ENCODE measurements at places on chromosomes 1 and 21.

- DNase-seq, result no peak
Measured at GRCh38 chr1:919271-919872, 4.4 kb upstream of the SAMD11 start.

DNA sequence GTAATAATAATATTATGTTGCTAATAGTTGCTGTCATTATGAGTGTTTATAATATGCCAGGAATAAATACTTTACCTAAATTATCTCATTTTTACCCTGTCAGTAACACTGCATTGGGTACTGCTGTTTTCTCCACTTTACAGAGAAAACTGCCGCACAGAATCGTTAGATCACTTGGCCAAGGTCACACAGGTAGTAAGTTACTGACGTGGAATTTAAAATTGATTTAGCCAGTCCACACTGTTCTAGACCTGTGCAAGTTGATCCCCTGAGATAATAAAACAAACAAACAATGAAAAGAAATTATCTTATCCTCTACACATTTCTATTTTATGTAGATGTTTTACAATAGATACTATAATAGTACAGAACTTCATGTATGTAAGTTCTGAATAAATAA lies 174.1 kb downstream of the ROR1 start:
- no peak for DNase-seq

DNA sequence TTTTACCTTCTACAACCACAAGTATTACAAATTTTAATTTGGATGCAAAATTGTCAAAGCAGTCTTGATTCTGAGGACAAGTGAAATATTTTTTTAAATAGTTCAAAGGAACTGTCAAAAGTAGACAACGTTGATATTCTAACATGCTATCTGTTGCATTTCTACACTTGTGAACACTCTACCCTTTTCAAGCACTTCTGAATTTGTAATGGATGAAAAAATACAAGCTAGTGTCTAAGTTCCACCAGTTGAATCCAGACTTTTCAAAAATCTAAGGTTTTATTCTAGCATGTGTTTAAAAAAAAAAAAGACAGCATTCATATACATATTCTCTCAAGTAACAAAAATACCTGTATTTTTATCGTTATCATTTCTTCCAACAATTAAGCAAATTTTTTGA lies 2.1 kb downstream of the ARID4B start:
- no peak for DNase-seq

DNA sequence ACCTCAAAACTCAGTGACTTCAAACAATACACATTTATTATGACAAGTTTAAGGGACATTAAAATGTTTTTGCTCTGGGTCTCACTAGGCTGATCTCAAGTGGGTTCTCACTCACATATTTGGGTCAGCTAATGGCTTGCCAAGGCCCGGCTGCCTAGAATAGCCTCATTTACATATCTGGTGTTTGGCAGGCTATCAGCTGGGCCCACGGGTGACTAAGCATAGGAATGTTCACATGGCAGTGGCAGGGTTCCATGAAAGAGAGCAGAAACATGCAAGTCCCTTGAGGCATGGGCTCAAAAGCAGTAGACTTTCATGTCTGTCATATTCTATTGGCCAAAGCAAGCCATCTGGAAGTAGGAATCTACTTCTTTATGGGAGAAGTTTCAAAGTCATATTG lies 492.6 kb downstream of the KCNT2 start:
- peak; percentile 20 for DNase-seq

- DNase-seq, result no peak
Measured at GRCh38 chr1:40059338-40059959, 18.9 kb downstream of the CAP1 start.

DNA sequence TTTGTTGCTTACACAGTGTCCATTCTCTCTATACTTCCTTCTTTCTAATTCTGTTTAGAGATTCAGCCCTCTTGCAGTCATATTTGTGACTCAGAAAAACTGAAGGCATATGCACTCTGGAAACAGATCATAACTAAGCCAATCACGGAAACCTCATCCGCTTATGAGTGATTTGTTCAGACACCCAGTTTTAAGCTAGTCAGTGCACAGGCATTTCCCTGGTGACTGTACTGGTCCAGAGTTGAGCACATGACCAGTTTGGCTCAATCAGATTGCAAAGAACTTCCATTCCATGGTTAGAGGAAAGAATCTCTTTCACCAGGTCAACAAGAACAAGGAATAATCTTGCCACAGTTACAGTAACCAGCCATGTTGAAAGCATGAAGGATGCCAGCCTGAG lies 69.2 kb upstream of the SGIP1 start:
- no peak for DNase-seq

GRCh38 chr1:71650119-71650518 lies 569.3 kb upstream of the ZRANB2 start:
- peak; percentile 14 for DNase-seq

- DNase-seq, result no peak
Measured at GRCh38 chr1:168752171-168752832, 23.3 kb upstream of the DPT start.

DNA sequence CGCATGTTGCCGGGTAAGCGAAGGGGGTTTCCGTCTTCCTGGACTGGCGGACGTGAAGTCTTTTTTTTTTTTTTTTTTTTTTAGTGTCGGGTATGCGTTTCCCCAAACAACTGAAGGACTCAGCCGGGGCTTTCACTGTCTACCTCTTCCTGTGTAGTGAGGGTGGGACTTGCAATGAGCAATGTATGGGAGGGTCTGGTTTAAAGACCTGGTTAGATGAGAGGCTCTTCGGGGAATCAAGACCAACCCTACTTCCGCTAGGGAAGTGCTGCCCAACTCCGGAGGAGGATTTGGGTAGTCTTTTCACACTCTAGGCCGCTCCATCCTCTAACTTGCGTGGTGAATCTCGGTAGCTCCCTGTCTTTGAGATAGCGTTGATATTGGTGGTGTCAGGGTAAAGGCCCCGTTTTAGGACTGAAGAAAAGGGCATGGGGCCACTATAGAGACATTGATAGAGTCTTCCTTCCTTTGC lies 754 bp downstream of the PRRC2C start:
- peak; percentile 56 for DNase-seq

DNA sequence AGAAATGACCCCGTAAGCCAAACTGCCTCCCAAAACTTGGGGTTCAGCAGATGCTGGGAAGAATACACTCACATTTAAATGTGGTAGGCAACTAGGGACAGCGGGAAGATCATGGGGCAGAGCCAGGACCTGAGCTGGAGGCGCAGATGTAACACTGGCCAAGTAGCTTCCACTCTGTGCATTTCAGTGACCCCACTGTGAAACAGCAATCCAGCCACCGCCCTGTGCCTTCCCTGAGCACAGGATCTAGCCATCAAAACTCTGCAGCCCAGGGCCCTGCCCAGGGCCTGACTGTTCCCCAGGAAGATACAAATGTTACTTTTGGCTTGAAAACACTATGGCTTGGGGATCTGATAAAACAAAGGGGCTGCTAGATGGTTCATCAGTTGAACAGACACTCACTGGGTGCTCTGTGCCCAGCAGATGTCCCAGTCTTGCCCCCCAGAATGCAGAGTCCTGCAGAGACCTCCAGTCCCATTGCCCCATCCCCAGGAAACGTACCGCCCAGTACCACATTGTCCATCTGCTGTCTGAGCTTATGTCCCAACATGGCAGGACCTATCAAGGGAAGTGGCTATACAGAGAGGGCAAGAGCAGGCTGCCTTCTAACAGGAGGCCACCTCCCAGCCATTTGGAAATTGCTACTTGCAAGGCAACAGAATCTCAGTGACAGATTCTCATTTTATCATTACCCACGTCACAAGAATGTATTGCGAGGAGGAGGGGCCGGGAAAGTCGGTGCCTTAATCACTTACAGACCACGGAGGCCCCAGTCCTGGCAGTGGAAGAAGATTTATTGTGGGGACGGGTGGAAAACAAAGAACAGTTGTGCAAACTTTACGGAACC lies 124.0 kb downstream of the DMRTB1 start:
- DNase-seq, result no peak

DNA sequence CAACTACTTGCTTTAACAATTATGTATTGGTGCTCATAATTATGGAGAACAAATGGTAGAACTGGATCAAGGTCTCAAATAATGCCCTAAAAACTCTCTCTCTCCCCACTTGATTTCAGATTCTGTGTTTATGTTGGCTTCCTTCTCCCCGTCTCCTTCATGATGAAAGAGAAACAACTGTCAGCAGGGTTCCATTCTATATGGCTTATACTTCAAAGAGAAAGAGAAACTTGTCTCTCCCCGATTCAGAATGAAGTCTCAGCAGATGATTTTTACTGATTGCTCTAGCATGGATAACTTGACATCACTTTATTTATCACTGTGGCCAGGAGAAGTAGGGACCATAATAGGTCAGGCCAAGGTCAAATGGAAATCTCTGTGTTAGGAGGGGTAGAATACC lies 575.6 kb downstream of the AGBL4 start:
- DNase-seq, result no peak

- DNase-seq, result no peak
Measured at GRCh38 chr1:15118579-15118978, 35.0 kb upstream of the TMEM51 start.

GRCh38 chr21:15061279-15061678 lies 3.5 kb downstream of the NRIP1 start:
- DNase-seq, result no peak

GRCh38 chr21:37530901-37531351 lies 164.4 kb downstream of the DYRK1A start:
- DNase-seq, result no peak

DNA sequence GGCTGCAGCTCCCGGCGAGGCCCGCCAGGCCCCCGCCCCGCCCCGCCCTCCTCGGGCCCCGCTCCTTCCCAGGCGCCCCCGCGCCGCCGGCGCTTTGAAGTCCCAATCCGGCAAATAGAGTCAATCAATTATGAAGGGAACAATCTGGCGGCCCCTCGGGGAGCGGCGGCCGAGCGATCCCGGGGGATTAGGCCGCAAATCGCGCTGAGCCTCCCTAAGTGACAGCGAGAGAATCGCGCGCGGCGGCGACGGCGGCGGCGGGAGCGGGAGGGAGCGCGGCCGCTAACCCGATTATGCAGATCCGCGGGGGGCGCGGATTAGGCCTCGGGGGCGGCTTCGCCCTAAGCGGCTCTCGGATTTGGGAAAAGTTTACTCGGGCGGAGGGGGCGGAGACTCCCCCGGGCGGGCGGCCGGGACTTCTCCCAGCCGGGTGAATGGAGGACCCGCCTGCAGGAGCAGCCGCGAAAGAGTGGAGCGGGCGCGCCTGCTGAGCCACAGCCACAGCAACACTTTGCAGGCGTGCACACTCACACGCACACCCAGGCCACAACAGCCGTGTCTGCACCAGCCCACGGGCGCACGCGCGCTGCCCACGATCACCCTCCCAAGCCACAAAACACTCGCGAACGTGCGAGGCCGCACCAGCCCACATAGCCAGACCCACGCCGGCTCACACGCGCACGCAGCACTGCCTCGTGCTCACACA lies 23.0 kb upstream of the DMBX1 start:
- peak; percentile 82 for DNase-seq

DNA sequence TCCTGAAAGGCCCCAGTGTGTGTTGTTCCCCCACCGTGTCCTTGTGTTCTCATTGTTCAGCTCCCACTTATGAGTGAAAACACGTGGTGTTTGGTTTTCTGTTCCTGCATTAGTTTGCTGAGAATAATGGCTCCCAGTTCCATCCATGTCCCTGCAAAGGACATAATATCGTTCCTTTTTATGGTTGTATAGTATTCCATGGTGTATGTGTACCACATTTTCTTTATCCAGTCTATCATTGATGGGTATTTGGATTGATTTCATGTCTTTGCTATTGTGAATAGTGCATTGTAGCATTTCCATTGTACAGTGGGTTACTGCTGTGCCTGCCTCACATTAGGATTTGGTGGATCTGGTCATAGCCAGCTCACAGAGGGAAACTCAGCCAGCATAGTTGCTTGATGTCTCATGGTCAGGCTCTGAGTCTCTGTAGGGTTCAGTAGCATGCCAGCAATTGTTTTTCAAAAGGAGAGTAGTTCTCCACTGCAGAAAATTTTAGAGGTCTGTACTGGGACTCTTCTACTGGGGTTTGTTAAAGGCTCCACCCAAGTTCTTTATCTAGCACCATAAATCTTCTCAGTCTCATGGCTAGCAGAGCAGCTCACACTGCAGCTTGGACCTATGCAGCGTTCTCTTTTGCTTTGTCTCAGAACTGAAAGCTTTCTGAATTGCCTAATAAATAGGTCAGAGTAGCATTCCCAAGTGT lies 41.0 kb downstream of the RUNX3 start:
- DNase-seq, result no peak

DNA sequence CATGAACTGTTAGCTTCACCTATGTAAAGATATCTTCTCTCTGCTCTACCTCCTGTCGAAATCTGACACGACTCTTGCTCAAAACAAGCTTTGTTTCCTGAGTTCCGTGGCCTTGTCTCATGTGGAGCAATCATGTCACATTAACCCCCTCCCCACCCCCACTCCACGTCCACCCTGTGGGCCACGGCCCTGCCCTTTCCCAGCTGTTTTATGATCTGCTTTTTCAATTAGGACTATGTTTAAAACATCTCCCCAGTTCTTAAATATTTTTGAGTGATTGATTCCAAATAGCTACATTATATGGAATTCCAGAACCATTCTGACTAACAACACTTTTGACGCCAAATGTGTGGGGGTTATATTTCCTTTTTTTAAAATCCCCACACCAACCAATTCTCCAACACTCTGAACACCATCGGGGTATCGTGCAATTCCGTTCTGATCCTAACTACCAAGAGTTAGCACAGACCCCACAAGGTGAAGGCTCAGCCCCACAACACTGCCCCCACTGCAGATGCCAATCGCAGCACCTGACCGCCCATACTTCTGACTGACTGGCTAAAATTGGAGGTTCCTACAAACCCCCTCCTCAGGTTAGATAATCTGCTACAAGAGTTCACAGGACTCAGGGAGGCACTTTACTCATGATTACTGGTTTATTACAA lies 12.7 kb upstream of the S100A8 start:
- no peak for DNase-seq

GRCh38 chr1:116309090-116309870 lies 63.8 kb upstream of the ATP1A1 start:
- peak; percentile 50 for DNase-seq

DNA sequence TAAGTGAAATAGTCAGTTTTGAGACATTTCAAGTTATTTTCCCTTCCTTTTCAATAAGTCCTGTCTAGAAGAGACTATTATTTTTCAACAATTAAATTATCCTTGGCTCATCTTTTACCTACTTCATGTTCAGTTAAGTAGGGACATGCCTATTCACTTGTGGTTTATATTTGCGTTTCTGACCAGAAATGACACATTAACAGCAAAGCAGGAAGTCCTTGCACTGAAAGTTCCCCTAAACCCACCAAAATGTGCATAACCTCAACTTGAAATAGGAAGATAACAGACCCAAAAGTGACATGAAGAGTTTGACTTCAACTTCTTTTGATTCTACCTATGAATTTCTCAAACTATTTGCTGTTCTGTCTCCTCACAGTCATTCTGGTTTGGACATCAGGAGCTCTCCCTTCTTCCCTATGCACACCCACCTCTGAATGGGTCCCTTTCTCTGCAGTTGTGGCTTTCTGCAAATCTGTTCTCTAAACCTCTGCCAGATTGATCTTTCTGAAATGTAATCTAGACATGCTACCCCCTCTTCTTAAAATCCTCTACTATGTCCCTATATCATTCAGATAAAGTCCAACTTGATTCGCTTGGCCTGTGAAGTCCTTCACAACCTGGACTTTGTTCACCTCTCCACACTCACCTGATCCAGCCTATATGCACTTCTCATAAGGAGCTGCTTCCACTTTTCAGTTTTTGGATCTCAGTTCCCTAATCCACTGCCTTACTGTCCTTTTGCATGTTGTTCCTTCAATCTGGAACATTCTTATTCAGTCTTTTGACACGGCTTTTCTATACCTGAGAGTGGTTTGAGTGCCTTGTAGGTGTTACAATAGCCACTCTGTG lies 661.5 kb upstream of the ADGRL4 start:
- no peak for DNase-seq

Measured in NCI-H2171 treated with DMSO at 0.1 percent for 48 hours (cell line).